BE2C (cell line): ENCODE measurements at places on chromosomes 11 and 22.
A peak's percentile ranks its signal among the peaks of the same experiment; 100 is the strongest.

DNA sequence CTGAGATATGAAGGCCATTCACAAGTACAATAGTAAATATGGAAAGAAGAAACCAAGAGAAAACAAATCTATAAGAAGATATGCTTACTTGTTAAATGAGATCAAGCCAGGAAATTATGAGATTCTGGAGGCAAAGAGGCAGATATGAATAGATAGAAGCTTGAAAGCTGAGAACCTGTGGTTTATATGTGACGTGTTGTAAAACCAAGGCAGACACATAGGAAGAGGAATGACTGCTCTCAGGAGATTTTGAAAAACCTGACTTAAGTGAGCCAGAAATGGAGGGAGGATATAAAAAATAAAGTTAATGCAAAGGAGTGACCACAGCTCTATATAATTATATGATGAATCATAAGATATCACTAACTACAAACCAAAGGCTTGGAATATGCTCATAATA lies 1160.5 kb upstream of the CNTN5 start:
- no peak for DNase-seq

DNA sequence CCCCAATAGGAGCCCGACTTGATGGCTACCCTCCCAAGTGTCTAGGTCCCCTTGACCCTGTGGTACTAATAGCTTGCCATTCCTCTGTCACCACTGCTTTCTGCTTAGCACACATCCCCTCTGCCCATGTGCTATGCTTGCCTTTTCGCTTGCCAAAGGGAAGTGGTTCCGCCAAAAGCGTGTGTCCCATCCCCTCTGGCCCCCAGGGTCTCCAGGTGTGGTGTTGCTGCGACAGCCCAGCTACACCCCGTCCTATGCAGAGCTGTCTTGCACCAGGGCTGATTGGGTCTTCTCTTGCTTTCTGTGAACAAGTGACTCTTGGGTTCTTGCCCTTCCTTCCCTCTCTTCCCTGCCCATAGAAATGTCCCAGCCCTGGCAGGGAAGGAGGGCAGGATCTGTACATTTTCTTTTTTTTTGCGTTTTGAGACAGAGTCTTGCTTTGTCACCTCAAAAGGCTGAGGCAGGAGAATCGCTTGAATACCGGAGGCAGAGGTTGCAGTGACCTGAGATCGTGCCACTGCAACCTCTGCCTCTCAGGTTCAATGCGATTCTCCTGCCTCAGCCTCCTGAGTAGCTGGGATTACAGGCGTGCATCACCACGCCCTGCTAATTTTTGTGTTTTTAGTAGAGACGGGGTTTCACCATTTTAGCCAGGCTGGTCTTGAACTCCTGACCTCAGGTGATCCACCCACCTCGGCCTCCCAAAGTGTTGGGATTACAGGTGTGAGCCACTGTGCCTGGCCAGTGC lies 3.9 kb downstream of the TANGO2 start:
- peak; percentile 9 for DNase-seq

DNA sequence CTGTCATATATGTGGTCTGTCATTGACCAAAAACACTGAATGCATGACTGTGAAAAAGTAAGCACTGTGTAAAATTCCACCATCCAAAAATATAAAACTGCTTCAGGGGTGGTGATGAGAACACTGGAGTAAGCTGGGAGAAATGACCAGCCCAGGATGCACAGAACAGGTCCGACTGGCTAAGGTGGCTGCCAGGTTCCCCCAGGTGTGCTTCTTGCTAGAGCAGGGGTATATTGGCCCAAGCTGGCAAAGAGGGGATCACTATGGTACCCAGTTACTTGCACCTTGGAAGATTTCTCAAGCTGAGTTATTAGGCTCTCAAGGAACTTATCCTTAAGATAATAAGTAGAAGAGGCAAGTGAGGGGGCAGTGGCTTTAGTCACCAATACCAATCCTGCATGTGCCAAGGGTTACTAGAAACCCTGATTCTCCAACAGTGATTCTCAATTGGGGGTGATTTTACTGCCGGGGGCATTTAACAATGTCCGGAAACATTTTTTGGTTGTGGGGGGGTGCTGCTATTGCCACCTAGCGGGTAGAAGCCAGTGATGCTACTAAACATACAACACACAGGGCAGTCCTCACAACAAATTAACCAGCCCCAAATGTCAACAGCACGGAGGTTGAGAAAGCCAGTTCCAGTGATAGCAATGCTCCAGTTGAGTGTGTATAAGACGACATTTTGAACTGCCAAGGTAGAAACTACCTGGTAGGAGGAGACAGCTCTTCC lies 15.7 kb downstream of the SNU13 start:
- DNase-seq = no peak

DNA sequence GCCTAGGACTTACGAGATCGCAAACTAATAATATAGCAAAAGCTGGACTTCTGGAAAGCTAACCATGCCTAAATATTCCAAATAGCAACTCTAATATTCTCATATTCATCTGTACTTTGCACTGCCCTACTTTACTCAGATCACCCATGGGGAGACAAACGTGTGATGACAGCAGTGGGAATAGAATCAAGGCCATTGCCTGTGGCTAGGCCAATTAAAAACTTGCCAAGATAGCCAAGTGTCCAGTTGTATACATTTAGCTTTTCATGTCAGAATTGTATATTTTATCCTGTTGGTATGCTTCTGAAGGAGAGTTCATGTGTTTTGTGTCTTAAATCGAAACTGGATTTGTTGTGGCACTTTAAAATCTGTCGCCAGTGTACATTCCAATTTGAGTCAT lies 1.2 kb upstream of the CEP126 start:
- no peak for DNase-seq

DNA sequence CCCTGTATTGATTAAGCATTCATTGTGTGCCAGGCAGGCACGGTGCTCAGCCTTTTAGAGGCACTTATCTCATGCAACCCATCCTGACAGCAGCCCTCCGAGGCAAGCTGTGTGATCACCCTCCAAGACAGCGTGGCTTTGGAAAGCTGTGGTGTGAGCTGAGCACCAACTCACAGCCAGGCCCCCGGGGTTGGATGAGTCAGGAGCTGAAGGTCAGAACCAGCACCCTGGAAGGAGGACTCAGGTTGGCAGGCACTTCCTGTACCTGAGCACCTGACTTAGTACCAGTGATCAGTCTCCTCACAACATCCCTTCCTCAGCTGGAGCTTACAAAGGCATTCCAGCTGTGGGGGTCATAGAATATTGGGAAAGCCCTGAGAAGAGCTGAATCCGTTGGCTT lies 9.0 kb downstream of the PATZ1 start:
- DNase-seq = no peak

- no peak for DNase-seq
These were observed 457 bp downstream of the RNF141 start for GRCh38 chr11:10540546-10540914.

GRCh38 chr11:48272606-48273005 lies 8.9 kb downstream of the OR4X1 start:
- no peak for DNase-seq

DNA sequence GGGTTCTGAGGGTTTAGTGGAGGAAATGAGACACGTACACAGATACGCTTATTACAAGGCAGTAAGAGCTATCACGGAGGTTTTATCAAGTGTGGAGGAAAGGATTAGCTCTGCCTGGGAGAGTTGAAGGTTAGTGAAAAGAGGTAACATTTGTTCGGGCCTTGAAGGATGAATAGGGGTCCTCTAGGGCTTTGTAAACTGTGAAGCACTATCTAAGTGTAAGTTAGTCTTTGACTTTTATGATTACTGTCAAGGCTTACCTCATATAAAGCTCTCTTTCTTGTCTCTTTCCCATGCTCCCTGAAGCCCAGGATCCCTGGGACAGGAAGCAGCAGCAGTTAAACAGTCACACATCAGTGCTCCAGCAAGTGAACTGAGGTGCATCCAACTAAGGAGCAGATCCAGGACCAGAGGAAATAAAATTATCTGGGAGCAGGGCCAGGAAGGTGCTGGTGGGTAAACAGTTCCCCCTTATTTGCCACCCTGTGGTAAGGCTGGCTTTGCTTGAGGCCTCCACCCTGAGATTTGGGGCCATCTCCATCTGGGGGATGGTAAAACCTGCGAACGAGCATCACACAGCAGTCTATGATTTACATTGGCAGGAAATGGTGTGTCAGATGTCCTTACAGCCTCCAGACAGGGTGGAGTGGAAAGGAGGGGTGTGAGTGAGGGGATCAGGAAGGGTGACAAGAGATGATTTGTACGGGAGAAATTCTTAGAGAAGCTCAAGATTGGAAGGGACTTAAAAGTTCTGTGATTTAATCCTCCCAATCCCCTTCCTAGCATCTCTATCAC lies 27.2 kb downstream of the GVQW3 start:
- peak; percentile 69 for DNase-seq
